ENCODE measurements at places on chromosomes 3 and 15.

DNA sequence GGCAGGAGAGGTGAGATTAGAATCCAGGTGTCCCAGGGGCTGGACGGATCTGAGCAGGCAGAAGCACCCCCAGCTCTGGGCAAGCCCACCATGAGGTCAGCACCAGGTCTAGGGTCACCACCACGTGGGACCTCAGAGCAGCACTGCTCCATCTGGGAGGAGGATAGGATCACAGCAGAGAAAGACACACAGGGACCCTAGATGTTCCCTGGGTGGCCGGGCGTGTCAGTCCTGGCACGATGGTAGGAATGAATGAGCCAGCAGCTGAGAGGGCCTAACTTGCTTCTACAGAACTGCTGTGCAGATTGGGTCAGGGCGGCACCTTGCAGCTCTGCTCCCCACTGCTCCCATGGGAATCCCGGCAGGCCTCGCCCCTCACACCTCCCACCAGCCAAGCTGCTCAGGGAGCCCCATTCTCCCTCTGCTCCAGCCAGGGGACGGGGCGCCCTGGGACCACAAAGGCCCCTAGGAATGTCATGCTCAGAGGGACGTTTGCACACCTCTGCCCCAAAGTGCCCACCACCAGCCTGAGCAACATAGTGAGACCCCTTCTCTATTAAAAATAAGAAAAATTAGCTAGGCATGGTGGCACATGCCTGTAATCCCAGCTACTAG lies 66.3 kb downstream of the ZNF445 start:
- no peak for DNase-seq

- no peak for DNase-seq
These were observed 23.6 kb upstream of the DUT start for GRCh38 chr15:48307586-48307985.

GRCh38 chr3:188904670-188905069 lies 267.1 kb upstream of the TPRG1 start:
- DNase-seq = no peak

GRCh38 chr15:65796610-65797078 lies 4.6 kb upstream of the DENND4A start:
- DNase-seq = no peak

- no peak for DNase-seq
These were observed 14.7 kb downstream of the SHOX2 start for GRCh38 chr3:158091531-158091930.

- DNase-seq = no peak
These were observed 27.2 kb downstream of the BCL2A1 start for GRCh38 chr15:79943820-79944219.

GRCh38 chr3:171255236-171255806 lies 204.9 kb downstream of the TNIK start:
- DNase-seq = no peak

- DNase-seq = no peak
These were observed 971.4 kb downstream of the MCTP2 start for GRCh38 chr15:95202569-95203349.

- no peak for DNase-seq
These were observed 1.7 kb downstream of the GALK2 start for GRCh38 chr15:49171790-49172189.

- no peak for DNase-seq
These were observed 171.9 kb downstream of the FRMD5 start for GRCh38 chr15:44023176-44023575.

GRCh38 chr15:58274885-58275284 lies 136.7 kb downstream of the AQP9 start:
- DNase-seq = no peak

DNA sequence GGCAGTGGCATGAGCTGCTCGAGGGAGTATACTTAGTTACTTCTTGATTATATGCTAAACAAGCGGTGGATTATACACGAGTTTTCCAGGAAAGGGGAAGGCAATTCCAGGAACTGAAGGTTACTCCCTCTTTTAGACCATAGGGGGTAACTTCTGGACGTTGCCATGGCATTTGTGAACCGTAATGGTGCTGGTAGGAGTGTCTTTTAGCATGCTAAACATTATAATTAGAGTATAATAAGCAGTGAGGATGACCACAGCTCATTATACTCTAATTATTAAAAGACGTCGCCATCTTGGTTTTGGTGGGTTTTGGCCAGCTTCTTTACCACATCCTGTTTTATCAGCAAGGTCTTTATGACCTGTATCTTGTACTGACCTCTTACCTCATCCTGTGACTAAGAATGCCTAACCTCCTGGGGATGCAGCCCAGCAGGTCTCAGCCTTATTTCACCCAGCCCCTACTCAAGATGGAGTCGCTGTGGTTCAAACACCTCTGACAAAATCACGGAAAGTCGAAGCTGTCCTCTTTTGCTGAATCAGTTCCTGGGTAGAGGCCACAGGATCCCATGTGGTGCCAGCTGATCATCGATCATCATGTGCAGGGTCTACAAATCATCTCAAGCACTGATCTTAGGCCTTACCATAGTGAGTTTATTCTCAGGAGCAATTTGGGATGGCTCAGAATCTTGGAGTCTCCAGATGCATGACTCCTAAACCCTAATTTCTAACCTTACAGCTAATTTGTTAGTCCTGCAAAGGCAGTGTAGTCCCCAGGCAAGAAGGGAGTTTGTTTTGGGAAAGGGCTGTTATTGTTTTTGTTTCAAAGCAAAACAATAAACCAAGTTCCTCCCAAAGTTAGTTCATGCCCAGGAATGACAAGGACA lies 149.1 kb downstream of the TJP1 start:
- DNase-seq = no peak

GRCh38 chr3:69330891-69331400 lies 54.9 kb downstream of the FRMD4B start:
- no peak for DNase-seq

- DNase-seq = no peak
These were observed 5.1 kb downstream of the TRIM71 start for GRCh38 chr3:32822609-32823498.

- no peak for DNase-seq
These were observed 140.4 kb upstream of the ATP2B2 start for GRCh38 chr3:10645800-10646199.
